HS-5 (cell line): ENCODE measurements at places on chromosomes 3 and 15.

DNA sequence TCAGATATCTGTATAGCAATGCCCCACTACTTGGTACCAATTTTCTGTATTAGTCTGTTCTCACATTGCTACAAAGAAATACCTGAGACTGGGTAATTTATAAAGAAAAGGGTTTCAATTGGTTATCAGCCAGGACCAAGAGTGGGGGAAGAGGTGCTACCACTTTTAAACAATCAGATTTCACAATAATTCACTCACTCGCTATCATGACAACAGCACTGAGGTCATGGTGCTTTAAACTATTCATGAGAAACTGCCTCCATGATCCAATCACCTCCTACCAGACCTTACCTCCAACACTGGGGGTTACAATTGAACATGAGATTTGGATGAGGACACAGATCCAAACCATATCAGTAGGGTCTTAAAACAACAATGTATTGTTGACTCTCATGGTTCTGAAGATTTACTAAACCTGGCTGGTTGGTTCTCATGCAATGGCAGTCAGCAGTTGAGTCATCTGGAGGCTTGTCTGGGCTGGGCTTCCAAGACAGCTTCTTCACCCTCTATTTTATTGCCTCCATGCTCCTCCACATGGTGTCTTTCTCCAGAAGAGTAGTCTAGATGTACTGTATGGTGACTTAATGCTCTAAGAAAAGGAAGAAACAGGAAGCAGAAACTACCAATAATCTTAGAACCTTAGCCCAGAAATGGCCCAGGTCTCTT lies 21.2 kb upstream of the TM4SF4 start:
- DNase-seq, result no peak

- no peak for DNase-seq
Observed at GRCh38 chr3:194244167-194244566, 107.0 kb downstream of the CPN2 start.

- DNase-seq, result no peak
Observed at GRCh38 chr3:52220380-52221026, 4.9 kb downstream of the TLR9 start.

- DNase-seq, result no peak
Observed at GRCh38 chr15:22811640-22812039, 25.2 kb downstream of the NIPA1 start.

GRCh38 chr3:13615019-13615528 lies 66.1 kb downstream of the FBLN2 start:
- DNase-seq, result no peak

DNA sequence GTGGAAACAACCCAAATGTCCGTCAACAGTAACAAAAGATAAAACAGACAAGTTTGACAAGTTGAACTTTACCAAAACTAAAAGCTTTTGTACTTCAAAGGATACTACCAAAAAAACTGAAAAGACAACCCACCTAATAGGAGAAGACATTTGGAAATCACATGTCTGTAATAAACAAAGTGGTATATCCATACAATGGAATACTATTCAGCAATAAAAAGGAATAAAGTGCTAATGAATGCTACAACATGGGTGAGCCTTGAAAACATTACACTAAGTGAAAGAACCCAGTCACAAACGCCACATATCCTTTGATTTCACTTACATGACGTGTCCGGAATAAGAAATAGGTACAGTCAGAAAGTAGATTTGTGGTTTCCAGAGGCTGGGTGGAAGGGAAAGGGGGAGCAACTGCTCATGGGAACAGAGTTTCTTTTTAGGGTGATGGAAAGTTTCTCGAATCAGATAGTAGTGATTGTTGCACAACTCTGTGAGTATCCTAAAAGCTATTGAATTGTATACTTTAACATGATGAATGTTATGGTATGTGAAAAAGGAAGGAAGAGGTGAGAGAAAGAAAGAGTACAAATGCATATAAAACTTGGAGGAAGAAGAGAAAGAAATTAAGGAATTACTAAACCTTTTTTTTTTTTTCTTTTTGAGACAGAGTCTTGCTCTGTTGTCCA lies 72.7 kb upstream of the ABHD2 start:
- DNase-seq, result no peak

GRCh38 chr3:98778852-98779413 lies 15.8 kb downstream of the ST3GAL6 start:
- DNase-seq, result peak; percentile 90

GRCh38 chr3:160569894-160570652 lies 4.7 kb upstream of the KPNA4 start:
- no peak for DNase-seq

- peak; percentile 45 for DNase-seq
Observed at GRCh38 chr15:52427804-52428203, 100.9 kb downstream of the MYO5A start.

GRCh38 chr3:17640466-17640865 lies 102.0 kb downstream of the TBC1D5 start:
- DNase-seq, result no peak
